ENCODE measurements at places on chromosomes 7 and 10.

- DNase-seq: no peak
These were observed 4.0 kb upstream of the MINPP1 start for GRCh38 chr10:87500646-87501048.

GRCh38 chr10:6786579-6787031 lies 206.5 kb upstream of the PRKCQ start:
- no peak for DNase-seq

DNA sequence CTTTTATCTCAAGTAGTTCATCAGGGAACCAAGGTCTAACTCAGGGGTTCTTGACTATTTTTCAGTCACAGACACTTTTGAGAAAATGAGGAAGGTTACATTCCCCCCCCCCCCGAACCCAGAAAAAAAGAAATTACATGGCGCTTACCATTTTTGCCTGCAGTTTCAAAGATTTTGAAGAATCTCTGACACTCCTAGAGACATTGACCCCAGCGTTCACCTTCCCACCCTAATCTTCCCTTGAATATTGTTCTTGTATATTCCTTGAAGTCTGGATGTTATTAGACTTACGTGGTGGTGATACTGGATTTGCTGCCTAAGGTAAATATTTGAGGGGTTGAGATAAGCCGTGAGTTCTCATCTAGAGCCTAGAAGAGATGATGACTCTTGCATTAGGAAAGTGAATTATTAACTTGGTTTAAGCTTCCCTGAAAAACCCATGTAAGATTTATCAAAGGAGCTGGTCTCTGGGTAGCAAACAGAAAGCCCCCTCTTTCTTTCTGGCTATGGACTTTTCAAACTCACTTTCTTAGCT lies 245.7 kb upstream of the FOXK1 start:
- no peak for DNase-seq

GRCh38 chr10:13402021-13402420 lies 53.9 kb upstream of the SEPHS1 start:
- DNase-seq: no peak

GRCh38 chr7:131538813-131539179 lies 17.6 kb downstream of the PODXL start:
- DNase-seq: peak; percentile 27

DNA sequence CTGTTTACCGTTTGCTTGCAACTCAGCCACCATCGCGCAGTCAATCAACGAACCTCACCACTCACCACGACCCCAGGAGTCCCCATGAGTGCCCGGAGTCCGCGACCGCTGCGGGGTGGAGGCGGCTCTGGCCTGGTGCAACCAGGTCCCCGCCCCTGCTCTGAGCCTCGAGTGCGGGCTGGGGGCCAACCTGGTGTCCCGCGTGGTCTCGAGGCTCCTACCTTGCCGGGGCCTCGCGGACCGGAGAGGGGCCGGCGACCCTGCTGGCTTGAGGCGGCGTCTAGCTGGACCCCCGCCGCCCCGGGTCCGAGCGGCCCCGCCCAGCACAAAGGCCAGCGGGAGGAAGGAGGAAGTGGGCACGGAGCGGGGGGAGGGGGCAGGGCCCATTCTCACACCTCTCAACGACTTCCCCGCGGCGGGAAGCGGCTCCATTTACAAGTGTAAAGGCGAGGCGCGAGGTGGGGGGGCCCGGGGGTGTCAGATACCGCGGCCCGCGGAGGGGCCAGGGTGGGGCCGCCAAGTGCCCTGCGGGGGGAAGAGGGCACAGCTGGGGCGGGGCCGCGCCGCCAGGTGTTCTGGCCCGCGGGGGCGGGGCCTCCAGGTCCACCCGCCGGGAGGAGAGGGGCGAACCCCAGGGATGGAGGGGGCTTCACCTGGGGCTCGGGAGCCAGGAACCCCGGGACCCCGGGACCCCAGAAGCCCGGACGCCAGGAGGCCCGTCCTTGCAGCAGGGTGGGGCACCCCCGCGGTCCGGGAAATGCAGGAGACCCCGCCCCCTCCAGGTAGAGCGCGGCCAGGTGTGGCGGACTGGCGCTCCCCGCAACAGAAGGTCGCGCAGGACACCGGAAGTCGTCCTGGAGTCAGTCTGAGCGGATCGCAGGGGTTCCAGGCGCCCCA lies 8.6 kb downstream of the CTBP2 start:
- DNase-seq: no peak

DNA sequence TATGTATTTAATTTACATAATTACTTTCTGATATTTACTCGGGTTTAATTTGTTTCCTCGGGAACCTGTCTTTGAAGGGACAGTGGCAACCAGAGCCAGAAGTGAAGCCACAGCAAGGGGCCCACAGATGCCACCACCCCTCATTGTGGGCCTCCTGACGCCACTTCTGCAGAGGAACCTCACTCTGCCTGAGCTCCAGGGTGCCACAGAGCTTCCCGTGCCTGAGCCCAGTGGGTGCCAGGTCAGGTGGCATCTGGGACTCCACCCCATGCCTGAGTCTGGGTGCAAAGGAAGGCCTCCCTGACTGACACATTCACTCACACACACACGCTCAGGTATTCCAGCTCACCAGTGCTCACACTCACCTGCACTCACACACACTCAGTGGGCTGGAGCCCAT lies 213.7 kb downstream of the GRID1 start:
- no peak for DNase-seq

DNA sequence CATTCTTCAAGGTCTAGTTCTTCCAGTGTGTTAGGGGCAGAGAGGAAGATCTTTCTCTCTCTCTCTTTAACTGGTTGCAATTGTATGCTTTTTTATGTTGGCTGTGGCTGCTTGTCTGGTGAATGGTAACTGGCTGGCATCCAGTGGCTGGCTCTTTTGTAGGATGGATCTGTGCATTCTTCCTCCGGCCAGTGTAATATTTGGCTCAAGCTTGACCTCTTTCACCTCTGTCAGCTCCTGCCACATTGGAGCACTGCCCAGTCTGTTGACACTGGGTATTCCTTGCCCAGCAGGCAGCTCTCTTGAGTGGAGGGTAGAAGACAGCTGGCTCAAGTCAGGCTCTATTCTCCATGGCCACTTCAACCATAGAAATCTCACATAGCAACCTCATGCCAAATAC lies 528.3 kb downstream of the PHTF2 start:
- no peak for DNase-seq

DNA sequence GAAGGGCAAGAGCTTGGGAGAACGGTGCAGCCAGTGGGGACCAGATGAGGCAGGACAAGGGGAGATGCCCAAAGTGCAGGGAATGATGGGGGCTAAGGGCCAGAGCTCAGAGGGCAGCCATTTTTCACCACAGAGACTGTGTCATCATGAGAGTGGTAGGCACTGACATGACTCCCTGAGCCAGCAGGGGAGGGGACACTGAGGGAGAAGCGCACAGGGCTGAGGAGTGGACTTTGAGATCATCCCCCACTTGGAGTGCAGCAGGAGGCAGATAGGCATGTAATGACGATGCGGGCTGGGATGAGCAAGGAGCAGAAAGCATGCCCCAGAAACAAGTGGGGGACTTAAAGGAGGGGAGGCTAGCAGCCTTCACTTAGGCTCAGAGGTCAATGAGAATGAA lies 5.2 kb upstream of the SMKR1 start:
- no peak for DNase-seq

DNA sequence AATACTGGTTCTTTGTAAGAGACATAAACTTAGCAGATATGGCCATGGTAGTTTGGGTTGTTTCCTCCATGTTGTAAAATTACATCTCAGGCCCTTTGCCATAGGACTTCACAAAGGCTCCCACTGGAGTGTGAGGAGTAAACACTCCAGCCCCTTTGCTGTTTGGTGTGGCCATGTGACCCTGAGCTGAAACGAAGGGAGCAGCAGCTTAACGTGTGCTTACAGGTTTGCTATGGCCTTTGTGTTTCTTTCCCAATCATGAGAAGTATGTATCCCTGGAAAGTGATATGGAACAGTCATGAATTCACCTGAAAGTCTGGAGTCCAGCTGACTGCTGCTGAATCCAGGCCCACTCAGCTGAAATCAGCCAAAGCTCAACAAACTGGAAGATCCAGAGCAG lies 23.8 kb upstream of the SFTPA1 start:
- no peak for DNase-seq

Measured in PC-3 (cell line).